ENCODE measurements at places on chromosomes 12 and 14.

GRCh38 chr12:91432089-91432488, 249.5 kb upstream of the DCN start:
- no peak for DNase-seq

GRCh38 chr12:66010787-66011547, 119.6 kb downstream of the LLPH start:
- no peak for DNase-seq

DNA sequence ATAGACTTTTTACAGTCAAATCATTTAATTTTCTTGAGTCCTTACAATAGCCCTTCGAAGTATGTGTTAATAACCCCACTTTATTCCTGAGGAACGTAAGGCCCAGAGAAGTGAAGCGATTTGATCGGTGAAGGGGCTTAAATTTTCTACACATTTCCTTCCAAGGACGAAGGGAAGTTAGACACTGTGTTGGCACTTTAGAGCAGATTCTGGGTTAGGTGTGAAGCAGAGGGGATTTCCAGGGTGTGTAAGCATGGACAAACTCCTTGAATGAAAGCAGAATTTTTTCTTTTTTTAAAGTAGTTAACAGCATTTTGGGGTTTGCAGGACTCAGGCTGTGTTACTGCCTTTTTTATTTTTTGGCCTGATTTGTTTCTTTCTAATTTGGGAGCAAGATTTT, 38.9 kb downstream of the PRORP start:
- DNase-seq = no peak

GRCh38 chr14:95814363-95815225, 62.0 kb upstream of the TUNAR start:
- DNase-seq = no peak

- no peak for DNase-seq
Measured at GRCh38 chr12:130707571-130707891, 8.6 kb downstream of the RIMBP2 start.

GRCh38 chr12:109027767-109028166, 6.9 kb upstream of the SVOP start:
- DNase-seq = no peak

Data from NCI-H1092 (cell line).